ENCODE measurements at places on chromosomes 5 and 9.

DNA sequence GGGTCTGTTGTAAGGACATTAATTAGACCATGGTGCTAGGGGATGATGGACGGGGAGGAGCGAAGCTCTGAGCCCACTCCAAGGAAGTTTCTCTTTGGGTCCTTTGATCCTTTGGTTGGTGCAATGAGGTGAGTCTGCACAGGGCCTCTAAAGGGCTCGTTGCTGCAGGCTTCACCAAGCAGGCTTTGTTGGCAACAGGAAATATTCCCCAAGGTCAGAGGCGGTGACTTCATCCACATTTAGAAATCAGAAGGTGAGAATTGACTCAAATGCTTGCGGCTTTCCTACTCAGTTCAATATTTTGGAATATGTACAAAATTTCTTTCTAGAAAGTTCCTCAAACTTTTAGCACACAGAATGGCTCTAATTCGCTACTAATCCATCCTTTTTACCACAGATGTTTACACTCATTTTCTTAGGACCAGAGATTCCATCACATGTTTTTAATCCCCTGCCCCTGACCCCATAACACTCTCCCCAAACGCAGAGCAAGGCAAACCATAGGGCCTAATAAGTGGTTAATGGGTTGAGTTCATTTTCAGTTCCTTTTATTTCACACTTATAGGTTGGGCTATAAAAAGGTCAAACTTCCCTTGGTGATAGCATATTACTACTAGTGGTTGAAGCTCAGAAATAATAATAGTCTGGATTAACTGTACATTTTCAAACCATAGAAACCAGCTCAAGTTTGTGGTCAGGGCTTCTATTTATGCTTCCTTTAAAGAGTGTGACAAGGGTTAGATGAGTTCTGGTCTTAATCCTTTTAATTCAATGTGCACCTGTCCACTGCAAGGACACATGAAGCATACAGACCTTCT lies 37.3 kb upstream of the TMEM252 start:
- DNase-seq = no peak

DNA sequence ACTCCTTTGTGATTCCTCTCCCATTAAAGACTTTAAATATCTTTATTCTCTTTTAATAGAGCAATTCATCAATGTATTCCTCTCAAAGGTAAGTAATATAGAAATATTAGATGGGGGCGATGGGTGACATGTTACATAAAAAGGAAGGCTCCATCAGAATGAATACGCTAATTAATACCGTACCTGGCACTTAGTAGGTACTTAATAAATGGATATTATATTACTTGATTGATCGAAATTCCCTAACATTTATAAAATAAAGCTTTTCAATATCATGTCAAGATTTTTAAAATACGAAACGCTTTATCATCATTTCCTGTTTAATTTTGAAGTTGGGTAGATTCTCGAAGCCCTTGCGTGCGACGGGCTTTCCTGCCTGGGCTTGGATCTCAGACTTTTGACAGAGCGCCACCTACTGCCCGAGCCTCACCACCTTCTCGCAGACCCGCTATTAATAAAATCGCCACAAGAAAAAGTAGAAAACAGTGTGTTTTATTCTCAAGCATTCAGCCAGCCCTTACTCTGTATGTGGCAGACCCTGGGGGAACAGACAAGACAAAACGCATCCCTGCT lies 99.4 kb downstream of the C5orf15 start:
- DNase-seq = peak; percentile 85

GRCh38 chr9:123453831-123454321 lies 97.9 kb downstream of the CRB2 start:
- peak; percentile 76 for DNase-seq

DNA sequence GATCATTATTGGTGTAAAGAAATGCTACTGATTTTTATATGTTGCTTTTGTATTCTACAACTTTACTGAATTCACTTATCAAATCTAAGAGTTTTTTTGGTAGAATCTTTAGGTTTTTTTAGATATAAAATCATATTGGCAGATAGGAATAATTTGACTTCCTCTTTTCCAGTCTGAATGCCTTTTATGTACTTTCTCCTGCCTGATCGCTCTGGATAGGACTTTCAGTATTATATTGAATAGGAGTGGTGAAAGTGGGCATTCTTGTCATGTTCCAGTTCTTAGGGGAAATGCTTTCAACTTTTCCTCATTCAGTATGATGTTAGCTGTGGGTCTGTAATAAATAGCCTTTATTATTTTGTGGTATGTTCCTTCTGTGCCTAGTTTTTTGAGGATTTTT lies 8.3 kb downstream of the AHRR start:
- no peak for DNase-seq

GRCh38 chr5:65902104-65902503 lies 24.3 kb upstream of the ERBIN start:
- DNase-seq = no peak

GRCh38 chr9:69193685-69194032 lies 19.6 kb downstream of the TJP2 start:
- DNase-seq = no peak

DNA sequence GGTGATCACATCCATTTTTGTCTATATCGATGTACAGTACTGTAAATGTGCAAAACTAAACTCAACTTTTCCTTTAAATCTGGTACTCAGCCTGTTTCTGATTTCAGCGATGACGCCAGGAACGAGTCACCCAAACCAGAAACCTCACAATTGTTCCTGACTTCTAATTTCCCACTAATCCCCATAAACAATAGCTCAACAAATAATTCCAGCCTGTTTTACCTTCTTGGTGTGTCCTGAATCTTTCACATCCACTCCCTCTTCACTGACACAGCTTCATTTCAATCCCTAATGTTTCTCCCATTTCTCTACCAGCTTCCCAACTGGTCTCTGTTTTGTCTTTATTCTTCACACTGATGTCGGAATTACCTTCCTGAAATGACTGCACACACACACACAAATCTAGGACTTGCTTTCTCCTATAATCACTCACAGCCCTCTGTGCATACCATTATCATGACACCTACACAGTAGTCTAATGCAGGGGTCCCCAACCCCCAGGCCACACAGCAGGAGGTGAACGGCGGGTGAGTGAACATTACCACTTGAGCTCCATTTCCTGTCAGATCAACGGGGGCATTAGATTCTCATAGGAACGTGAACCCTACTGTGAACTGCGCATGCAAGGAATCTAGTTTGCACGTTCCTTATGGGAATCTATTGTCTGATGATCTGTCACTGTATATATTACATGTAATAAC lies 97.8 kb upstream of the SLC30A5 start:
- no peak for DNase-seq

DNA sequence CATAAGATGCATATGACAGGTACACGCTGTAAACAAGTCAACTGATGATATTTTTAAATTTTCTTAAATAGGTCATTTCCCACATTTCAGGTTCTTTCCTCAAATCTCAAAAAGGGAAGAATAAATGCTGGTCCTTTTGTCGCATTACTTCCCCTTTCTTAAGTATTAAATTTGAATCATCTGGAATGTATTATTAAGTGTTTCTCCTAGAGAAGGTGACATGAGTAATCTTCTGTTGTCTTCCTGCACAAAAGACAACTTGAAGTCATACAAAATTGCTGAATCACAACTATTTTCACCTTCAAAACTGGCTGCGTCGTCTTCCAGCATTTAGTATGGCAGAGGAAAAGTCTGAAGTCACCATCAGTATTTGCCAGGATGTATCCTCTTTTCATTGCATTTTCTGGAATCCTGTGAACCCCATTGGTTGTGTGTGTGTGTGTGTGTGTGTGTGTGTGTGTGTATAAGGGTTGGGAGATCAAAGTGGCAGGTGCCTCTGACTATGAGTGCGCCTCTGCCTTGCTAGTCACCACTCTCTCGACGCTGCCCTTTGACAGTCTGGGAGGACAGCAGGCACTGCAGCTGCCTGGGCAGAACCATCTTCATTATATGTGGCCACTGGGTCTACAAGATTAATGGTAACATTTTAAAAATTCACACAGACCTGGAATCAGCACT lies 86.9 kb downstream of the MVB12B start:
- no peak for DNase-seq

DNA sequence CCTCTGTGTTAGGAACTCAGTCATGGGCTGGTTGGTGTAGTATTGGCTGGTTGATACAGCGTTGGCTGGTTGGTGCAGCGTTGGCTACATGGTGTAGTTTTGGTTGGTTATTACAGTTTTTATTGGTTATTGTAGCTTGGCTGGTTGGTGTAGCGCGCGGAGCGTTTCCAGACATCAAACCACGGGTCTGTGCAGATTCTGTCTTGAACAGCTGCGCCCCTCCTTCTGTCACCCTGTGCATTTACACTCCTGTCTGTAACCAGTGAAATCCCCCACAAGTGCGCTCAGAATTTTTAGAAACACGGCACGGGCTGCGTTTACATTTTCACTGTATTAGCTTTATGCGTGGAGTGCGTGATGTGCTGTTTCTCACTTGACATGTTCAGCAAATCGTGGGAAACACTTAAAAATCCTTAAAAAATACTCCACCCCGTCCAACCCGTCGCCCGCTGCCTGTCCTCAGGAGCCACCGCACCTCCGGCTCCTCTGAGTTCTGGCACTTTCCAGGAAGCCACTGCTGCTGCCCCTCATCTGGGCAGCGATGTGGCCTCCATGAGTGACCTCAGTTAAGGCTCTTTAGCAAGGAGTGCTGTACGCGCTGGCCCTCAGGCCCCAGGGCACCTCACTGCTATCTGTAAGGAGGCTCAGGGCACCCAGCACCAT lies 20.8 kb downstream of the NKD2 start:
- DNase-seq = no peak

DNA sequence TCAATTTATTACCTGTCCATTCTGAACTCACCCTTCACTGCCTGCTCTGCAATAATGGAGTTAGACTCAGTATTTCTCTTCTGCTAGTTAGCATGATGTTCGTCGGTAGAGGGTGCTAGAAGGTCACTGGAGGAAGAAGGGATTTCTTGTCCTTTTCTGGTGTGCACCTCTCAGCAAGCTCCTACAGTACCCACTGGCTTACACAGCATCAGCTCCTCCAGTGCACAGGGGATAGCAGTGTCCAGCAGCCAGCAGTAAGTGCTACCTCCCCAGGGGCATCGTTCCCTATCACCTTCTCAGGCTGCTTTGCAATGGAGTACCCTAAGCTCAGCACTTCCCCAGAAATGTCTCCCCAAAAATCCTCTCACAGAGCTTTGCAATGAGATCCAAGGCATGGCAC lies 45.9 kb upstream of the APC start:
- DNase-seq = no peak

- DNase-seq = no peak
Observed at GRCh38 chr9:14424983-14425382, 111.0 kb upstream of the NFIB start.

DNA sequence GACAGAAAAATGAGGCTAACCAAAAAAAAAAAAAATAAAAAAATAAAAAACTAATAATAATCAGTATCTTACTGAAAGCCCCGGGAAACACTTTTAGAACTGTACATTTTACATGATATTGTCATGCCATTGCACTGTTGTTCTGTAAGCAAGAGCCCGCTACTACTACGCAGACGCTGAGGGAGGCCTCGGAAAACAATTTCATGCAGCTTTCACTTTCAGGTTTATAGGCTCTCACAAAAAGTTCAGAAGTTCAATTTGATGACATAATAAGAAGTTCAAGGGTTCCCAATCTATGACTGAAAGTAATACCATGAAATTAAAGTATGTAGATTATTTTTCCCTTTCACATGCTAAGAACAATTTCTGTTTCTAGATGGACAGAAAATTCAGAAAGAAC lies 318.3 kb upstream of the ITGA1 start:
- DNase-seq = no peak

GRCh38 chr5:108382784-108383330 lies 959 bp upstream of the FBXL17 start:
- no peak for DNase-seq

DNA sequence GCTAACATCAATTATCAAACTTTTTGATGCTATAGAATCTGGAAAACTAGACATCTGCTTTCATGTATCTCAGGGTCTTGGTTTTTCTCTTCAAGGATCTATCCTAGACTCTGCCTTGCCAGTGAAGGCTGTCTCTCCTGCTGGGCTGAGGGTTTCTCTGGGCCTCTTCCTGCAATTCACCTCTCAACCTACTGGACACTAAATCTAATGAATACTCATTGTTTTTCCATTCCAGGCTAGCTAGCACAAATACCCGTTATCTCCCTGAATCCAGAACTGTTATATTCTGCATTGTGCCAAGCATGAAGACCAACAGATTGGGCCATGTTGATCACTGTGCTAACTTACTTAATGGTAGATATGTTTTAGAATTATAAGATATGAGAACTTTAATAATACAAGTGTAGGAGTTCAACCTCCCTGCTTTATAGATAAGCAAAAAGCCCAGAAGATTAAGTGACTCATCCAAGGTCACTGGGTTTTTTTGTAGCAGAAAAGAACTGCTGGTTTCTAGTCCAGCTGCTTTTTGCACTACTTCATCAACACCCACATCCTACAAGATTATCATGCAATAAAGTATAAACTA lies 56.5 kb upstream of the RNF38 start:
- no peak for DNase-seq

DNA sequence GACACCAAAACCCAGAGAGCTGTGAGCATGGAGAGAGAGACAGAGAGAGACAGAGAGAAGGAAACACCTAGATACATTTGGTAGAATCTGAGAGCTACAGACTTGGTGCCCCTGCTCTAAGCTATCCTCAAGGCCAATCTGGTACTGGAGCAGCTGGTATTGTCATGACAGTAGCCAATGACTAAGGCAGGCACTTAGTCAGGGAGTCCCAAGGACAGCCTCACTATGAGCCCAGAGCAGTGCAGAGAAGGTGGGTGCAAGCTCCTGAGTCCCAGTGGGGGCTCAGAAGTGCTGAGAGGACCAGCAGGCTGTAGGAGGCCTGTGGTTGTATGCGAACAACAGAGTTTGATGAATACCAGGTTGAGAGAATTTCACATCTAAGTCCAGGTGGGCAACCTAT lies 300.4 kb upstream of the ZNF608 start:
- no peak for DNase-seq

- no peak for DNase-seq
Observed at GRCh38 chr9:974996-975739, 1.3 kb upstream of the DMRT3 start.

DNA sequence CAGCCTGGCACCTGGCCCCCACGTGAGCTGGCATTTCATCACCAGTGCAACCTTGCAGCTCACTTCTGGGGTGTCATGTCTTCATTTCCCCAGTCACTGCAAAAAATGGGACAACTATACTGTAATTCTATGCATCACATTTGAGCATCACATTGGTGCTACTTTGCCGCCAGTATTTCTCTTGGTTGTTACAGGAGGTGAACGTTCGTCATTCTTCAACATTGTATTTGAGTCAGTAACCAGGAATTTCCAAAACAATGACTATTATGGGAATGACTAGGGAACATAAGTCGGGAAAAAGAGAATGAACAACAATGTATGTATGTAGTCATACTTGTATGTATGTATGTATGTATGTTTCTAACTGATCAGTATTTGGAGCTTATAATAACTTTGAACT lies 1278.0 kb downstream of the EFNA5 start:
- DNase-seq = no peak

- DNase-seq = no peak
Observed at GRCh38 chr9:120212853-120213200, 367.1 kb downstream of the CDK5RAP2 start.

GRCh38 chr5:150398722-150399523 lies 13.8 kb downstream of the CD74 start:
- DNase-seq = no peak

- DNase-seq = no peak
Observed at GRCh38 chr5:10489810-10490426, 48.2 kb downstream of the ROPN1L start.

GRCh38 chr9:130962418-130963316 lies 23.6 kb upstream of the FIBCD1 start:
- no peak for DNase-seq
